ENCODE measurements at places on chromosomes 5 and 9. TPM values are rescaled to one million over a fixed set of nuclear protein-coding genes. Genes with fewer than 3 reads are reported as not detected.
A peak's percentile ranks its signal among the peaks of the same experiment; 100 is the strongest.

SLC34A3 gene
- total RNA-seq: not detected

FAM163B gene
- not detected for total RNA-seq

SLC45A2 gene
- 1.7 TPM for total RNA-seq

PCDHGA12 gene
- 2.9 TPM for total RNA-seq

TLR4 gene
- total RNA-seq: 10.5 TPM

TMC1 gene
- total RNA-seq: not detected

IFNA13 gene
- total RNA-seq: not detected

DNA sequence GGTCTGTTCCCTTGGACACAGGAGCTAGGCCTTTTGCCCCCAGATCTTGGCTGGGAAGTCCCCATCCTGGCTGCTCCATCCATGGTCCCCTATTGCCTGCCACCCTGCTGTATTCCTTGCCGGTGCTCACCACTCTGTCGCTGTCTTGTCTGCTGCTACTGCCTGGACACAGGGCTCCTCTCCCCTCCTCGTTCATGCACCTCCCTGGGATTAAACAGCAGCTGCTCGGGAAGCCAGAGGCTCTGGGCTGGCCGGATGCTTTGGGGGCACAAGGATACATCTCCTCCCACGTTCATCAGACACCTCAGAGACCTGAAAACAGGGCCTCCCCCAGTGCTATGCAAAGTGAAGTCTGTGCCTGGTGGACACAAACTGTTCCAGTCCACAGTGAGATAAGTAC lies 110.4 kb downstream of the ZNF354C start:
- DNase-seq: no peak

GRCh38 chr9:7622481-7622880 lies 177.1 kb downstream of the DMAC1 start:
- DNase-seq: no peak

DNA sequence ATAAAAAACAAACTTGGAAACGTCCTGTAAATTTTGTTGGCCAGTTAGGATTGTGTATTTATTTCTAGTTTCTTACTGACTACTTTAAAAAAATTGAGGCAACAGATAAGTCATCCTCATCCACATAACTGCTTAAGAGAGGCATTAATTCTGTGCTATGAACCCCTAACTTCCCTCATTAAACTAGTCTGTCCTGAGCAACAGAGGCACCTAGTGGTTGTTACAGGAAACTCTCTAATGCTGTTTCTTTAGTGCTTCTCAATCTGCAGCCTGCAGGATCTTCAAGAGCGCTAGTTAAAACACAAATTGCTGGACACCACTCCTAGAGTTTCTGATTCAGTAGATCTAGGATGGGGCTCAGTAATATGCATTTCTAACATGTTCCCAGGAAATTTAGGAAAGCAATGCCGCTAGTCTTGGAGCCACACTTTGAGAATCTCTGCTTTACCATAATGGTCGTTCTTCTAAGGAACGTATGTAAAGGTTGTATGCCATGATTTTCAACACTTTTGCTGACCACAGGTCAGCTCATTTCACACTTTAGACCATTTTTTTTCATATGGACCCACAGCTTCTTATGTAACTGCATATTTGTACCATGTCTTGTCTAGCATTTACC lies 410.1 kb upstream of the SMARCA2 start:
- no peak for DNase-seq

DNA sequence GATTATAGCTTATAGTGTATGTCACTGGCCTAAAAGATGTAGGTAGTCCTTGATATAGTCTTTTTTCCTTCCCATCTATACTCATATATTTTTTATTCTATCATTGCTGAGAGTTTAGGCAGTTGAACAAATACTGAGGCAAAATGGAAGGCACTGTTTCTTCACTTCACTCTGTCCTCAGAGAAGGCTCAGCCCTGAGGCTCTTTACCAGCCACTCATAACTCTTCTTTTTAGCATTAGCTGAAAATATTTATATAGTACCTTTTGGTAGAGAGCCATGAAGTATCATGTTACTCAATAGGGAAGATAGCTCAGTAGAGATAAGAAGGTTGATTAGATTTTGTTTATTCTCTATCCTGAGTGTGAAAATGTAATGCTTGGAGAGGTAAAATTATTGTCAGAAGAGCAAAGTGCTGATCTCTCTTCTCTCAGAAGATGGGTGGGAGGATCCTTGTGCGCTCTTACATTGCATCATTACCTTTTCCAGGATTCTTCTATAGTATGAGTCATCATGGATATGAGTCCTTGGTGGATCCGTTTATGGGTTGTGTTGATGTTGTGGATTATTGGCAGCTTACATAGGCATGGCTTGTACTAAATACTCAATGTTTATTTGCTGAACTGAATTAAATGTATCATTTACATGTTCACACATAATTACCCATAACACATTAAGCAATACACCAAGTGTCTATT lies 88.1 kb downstream of the ANXA1 start:
- DNase-seq: no peak

DNA sequence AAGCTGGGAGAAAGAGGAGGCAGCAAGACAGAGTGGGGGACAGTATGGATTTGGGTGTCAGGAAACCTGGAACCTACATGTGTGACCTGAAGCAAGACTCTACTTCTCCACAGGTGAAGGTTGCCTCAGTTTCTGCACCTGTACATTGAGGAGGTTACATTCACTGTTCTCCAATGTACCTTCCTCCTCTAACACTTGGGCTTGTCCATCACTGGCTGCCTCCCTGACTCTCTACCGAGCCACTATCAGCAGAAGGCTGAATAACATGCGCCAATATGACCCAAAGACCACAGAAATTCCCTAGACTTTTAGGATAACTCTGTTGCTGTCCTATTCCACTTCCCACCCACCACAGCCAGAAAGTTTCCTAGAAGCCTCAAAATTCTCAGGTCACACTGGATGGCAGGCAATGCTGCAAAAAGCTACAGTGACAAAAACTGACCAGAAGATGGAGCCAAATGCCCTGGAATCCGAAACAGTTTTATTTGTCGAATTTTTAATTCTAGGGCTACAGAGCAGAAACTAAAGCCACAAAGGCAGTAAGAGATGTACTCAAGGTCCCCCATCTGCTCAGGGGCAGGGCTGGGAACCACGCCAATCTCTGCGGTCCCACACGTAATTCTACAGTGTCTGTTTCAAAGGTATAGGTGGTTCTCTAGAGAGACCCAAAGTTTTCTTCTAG lies 64.4 kb downstream of the FAM114A2 start:
- no peak for DNase-seq

GRCh38 chr5:63963080-63963735 lies 963 bp upstream of the HTR1A start:
- DNase-seq: no peak

DNA sequence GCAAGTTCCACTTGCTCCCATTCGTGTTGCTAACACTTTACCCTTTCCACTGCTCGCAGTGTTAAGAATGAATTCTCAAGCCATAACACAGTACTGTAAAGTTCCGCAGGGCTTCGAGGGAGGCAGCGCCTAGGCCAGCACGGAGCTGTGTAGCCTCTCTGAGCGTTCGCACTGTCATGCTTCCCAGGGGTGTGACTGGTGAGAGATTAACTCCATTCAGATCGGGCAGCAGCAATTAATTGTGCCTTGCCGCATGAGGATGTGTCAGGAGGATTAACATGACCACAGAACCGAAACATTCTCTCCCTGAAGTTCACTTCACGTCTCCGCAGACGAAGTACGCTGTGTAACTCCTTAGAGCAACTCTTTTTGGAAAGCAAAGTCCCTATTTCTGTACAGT lies 23.2 kb downstream of the ZBTB34 start:
- no peak for DNase-seq

DNA sequence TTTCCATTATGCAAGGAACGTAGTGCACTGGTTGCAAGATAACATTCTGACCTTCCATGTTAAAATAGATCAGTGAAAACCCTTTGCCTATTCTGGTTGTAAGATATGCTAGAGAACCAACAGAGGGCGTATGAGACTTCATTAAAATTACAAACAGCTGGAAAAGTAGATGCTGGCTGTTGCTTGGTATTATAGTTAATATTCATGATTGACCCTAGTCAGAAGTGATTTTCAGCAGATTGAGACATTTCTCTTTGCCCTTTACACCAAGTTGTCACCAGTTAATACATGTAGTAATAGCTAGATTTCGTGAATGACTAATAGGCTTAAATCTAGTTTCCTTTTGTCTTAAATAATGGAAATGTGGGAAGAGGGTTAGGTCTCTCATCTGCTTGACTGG lies 13.8 kb upstream of the FGF18 start:
- DNase-seq: no peak

GRCh38 chr9:93959739-93960154 lies 4.6 kb upstream of the BARX1 start:
- no peak for DNase-seq

- peak; percentile 85 for DNase-seq
Observed at GRCh38 chr5:2752059-2752820, 763 bp upstream of the IRX2 start.

DNA sequence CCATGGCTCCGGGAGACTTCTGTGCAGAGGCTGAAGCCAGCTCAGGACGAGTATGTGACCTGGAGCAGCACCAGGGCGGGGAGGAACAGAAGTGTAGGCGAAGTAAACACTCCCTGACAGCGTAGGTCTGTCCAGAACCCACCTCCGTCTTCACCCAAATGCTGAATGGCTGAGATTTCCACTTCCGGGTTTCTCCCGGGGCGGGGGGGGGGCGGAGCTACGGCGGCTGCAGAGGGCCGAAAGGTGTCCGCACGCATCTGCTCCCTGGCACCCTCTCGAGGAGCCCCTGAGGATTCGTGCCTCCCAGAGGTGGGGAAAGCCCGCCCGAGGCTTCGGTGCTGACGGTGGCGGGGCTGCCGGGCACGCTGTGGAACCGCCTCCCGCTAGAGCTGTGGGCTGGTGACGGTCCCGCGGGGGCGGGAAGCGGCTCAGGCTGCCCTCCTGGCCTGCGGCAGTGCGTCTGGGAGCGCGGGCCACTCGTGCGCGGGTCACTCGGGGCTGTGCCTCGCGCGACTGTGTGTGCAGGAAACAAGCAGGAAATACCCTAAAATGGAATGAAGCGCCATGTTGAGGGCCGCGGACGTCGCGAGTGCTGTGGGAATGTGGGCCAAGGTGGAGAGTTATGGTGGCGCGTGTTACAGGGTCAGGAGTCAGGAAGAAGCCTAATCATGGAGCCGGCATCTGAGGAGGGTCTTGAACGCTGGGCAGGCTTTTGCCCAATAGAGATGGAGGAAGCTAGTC lies 1425.4 kb downstream of the FOXD4L5 start:
- no peak for DNase-seq

All from suprapubic skin (tissue), 4 donors.